ENCODE measurements at places on chromosomes 1 and 21. TPM values are rescaled to one million over a fixed set of nuclear protein-coding genes. Genes with fewer than 3 reads are reported as not detected.

DNA sequence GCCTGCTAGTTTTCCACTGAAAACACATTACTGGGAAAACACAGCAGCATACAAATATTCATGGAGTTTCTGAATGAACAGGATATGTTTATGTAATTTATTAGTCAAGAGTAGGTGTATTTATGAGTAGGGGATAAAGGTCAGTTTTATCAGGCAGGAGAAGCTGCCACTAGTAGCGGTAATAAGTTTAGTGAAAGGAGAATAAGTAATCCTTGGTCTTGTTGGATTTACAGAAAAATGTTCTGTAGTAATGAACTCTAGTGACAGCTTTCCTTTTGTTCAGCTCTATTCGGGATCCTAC lies 1.2 kb downstream of the MAST2 start:
- DNase-seq: no peak

- DNase-seq: no peak
Measured at GRCh38 chr1:24470592-24470991, 32.0 kb upstream of the RCAN3 start.

DNA sequence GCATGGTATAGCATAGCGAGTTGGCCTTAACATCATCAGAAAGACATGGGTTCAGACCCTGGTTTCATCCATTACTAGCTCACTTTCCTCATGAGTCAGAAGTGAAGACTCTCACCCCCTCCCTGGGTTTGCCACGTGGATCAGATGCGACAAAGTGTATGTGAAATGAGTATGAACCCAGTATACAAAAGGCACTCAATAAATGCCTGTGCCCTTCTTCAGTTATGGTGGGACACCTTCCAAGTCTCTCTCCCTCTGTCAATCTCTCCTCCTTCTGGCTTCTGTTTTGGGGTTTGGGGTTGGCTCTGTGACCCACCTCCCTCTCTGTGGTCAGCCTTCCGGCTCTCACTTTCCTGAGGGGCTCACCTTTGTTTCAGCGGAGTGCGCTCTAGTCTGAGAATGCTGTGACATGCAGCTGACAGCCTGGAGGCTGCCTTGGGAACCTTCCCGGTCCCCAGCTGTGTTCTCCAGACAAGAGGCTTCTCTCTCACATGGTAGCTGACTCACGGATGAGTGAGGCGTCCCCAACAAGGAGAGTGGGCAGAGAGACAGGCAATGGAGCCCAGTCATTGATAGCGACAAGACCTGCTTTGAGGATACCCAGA lies 155.0 kb upstream of the EDN2 start:
- no peak for DNase-seq

- DNase-seq: no peak
Measured at GRCh38 chr1:94538243-94538827, 3.2 kb downstream of the F3 start.

- DNase-seq: no peak
Measured at GRCh38 chr1:75203415-75204277, 69.5 kb downstream of the LHX8 start.

DNA sequence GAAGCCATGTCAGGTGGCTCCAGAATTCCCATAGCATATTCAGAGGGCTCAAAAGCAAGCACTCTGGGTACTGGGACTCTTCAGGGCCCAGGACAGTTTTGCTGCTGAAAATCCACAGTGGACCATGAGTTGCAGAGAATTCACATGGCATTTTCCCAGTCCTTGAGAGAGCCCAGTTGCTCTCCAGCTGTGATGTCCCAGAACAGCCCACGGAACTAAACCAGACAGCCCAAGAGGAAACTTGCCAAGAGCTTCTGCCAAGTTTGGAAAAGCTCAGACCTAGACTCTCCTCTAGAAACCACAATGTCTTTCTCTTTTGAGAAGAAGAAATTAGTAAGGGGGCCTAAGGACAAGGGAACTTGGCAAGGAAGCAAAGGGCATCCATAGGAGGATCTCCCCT lies 69.4 kb downstream of the RGS2 start:
- DNase-seq: no peak

SYDE2 gene
- 9.2 TPM for total RNA-seq

GRCh38 chr1:30377230-30378002 lies 346.0 kb downstream of the MATN1 start:
- no peak for DNase-seq

DNA sequence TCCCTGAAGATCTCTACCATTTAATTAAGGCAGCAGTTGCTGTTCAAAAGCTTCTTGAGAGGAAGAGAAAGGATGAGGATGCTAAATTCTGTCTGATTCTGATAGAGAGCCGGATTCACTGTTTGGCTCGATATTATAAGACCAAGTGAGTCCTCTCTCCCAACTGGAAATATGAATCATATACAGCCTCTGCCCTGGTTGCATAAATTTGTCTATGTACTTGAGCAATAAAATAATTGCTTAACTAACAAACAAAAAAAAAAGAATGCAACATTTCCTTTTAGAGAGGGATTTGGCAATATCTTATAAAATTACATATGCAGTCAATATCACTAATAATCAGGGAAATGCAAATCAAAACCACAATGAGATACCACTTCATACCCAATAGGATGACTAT lies 26.8 kb downstream of the ALDH9A1 start:
- DNase-seq: no peak

GRCh38 chr1:17113963-17114362 lies 5.3 kb downstream of the PADI2 start:
- DNase-seq: no peak

FBXO2 gene
- 8.4 TPM for total RNA-seq

DNA sequence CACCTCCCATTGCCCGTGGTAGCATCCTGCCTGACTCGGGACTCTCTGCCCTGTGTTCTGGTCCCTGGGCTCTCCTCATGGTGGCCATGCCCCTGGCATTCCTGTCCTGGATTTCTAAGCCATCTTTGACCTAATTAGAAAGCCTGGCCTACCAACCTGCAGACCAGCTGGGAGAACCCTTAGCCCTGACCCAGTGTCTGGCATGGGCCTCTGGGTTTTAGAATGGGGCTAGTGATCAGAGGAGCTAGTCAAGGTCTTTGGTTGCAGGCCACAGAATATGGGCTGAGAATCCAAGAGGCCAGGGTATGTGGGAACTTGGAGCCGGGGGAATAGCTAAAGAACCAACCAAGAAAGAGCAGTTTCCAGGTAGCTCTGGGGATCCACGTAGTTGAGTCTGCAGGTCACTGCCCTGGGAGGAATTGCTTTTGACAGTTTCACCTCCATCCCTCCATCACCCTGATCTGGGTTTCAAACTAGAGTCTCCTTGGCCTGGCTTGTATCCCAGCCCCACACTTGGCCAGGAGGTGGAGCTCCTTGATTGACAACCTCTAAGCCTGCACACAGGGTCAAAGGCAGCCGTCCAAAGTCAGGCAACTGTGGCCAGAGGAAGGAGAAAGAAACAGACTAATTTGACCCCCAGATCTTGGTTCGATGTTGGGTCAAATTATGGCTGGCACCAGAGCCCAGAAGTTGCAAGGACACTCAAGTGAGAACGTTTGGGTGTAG lies 54.7 kb upstream of the ABCG1 start:
- peak; percentile 39 for DNase-seq

GRCh38 chr1:184903111-184903692 lies 71.1 kb downstream of the NIBAN1 start:
- no peak for DNase-seq

DNA sequence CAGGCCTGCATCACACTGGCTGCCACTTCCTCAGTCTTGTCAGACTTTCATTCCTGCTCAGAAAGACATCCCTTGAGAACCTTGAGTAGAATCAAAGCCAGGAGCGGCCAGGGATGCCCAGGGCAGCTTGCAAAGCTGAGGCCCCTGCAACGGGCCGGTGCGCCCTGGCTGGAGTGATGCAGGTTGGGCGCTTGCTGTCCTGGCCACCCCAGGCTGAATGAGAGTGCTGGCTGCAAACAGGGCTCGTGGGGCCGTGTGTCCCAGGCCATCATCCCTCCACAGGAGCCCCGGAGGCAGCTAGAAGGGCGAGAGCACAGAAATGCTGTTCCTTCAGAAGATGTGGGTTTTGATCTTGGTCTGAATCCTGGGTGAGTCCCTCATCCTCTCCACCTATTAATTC lies 67.2 kb upstream of the FAM20B start:
- DNase-seq: no peak

DNA sequence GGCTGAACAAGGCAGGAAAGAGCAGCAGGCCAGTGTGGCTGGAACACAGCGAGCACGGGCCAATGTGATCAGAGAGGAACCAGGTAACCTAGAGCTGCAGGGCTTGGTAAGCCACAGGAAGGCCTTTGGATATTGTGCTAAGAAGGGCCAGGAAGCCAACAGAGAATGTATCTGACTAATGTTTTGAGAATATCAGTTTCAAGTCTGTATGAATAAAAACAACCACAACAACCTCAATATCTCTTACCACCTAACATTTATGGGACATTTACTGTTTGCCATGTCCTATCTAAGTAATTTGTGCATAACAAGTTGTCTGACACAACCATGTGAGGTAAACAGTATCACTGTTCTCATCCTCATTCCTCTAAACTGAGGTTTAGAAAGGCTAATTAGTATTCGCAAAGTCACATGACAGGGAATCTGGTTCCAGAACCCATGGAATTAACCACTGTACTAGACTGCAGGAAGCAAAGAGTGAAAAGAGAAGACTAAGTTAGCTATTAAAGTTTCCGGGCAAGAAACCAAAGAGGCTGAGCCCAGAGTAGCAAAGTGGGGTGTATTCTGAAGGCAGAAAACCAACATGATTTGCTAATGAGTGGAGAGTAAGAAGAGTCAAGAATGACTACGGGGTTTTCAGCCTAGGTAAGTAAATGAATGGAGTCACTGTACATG lies 38.9 kb downstream of the SPRTN start:
- no peak for DNase-seq

ACTN2 gene
- not detected for total RNA-seq

DNA sequence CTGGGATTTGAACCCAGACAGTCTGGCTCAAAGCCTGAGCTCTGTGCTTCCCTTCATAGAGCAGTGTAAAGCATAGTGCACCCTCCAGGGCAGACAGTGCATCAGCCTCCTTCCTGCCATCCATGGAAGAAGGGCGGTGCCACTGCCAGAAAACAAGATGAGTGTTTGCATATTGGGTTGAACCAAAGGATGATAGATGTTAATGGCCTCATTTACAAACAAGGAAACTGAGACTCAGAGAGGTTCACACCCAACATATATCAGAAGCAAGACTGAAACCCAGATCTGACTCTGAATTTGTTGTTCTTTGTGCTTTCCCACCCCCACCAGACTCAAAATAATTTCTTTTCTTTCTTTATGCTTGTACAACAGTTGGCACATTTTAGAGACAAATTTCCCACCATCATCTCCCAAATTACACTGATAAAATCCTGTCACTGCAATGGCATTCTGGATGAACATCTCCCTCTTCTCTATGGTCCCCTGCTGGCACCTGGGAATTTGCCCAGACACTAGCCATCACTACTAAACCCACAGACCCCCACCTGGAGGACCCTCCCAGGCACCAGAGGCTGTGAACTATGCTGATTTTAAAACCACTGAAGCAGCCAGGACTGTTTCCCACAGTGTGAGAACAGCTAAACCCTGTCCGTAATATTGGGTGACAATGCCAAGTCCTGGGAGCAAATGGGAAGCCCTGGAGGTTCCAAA lies 45.4 kb upstream of the MPZL1 start:
- DNase-seq: no peak

DNA sequence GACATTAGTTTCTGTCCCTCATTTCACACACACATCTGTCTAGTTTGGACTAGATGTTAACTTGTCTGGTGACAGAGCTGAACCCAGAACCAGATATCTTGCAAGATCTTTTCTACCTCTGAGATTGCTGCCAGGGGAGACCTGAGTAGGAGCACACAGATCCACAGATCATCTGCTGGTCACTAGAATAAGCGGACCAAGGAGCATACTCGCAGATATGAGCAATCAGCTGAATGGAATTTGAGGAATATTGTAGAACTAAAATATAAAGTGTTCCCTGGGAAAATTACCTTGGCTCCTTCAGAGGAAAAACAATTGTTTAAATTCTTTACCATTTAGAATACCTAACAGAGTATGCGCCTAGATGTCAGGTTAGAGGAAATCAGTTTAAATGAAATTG lies 90.7 kb downstream of the TNFSF18 start:
- DNase-seq: no peak

- no peak for DNase-seq
Measured at GRCh38 chr1:169390303-169390702, 22.3 kb downstream of the BLZF1 start.

- peak; percentile 19 for DNase-seq
Measured at GRCh38 chr1:35706846-35707600, 11.7 kb downstream of the C1orf216 start.

PUM1 gene
- 154 TPM for total RNA-seq

GRCh38 chr1:221694109-221694508 lies 47.8 kb downstream of the DUSP10 start:
- DNase-seq: no peak

- no peak for DNase-seq
Measured at GRCh38 chr1:228933753-228934152, 198.5 kb downstream of the RHOU start.

GRCh38 chr1:44784094-44785028 lies 3.6 kb downstream of the BEST4 start:
- peak; percentile 40 for DNase-seq

- DNase-seq: no peak
Measured at GRCh38 chr21:33067043-33067442, 2.9 kb upstream of the OLIG1 start.

GRCh38 chr1:18232052-18232451 lies 124.5 kb downstream of the IGSF21 start:
- no peak for DNase-seq

CBR3 gene
- 0.85 TPM for total RNA-seq

Measured in T-cell (primary cell).